Cerebellar nuclear complex (tissue), 1 donor: ENCODE measurements at places on chromosomes 13 and 19.

DNA sequence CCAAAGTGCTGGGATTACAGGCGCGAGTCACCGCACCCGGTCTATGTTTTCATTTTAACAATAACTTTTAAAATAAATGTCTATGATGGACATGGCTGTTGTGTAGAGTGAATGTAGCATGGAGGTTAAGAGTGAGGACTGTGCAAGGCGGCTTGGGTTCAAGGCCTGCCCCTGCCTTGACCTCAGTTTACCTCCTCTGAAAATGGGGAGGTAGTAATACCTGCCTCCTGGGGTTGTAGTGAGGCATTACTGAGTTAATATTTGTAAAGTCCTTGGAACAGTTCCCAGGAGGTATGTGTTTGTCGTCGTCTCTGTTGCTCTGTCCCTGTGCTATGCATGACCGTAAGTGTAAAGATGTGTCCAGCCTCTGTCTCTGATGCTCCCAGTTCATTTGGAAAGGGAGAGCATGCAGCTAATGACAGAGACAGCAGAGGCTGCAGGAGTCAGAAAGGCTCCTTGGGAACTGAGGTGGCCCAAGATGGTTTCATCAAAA, 9.4 kb downstream of the GARRE1 start:
- no peak for DNase-seq

- DNase-seq = no peak
These were observed 2.9 kb downstream of the DAZAP1 start for GRCh38 chr19:1410136-1410786.

DNA sequence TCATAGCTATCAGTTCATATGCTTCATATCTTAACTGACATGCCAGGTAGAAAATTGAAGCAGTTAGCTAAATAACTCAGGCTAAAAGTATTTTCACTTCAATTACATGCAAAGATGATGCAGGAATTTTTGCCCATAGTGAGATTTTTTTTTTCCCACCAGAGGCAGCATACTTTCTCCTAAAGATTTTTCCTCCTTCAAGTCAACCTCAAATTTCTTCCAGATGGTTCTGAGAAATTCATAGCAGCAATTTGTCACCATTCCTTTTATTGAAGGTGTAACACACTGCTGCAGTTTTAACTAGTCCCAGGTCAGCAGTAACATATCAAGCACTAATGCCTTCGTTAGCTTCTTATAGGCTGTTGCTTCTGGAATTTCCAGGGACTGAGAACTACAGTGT, 141.9 kb downstream of the SUCLA2 start:
- no peak for DNase-seq

GRCh38 chr19:38831142-38831605, 420 bp downstream of the ECH1 start:
- DNase-seq = no peak

GRCh38 chr13:97030705-97031452, 36.6 kb upstream of the OXGR1 start:
- DNase-seq = no peak

- DNase-seq = no peak
These were observed 489.7 kb downstream of the COG6 start for GRCh38 chr13:40145139-40145538.

- DNase-seq = no peak
These were observed 13.1 kb upstream of the CEACAM16 start for GRCh38 chr19:44685877-44686276.

DNA sequence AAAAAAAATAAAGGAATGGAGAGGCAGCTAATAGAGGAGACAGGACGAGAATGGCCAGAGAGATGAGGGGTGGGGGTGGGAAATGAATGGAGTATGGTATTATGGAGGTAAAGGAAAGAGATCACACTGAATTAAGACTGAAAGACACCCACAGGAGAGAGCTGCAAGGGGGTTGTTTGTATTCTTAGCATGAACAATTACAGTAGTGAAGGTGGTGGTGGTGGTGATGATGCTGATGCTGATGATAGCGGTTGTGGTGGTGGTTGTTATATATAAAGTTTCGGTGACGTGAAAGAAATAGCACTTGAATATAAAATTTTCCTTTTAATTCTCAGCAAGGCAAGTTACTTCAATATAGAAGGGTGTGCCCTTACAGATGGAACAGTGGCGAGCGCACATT, 2.8 kb upstream of the ADGRE3 start:
- DNase-seq = no peak

GRCh38 chr19:47719047-47719859, 6.0 kb downstream of the EHD2 start:
- no peak for DNase-seq

GRCh38 chr19:8370176-8371010, 6.4 kb downstream of the ANGPTL4 start:
- no peak for DNase-seq

- DNase-seq = no peak
These were observed 3.4 kb downstream of the PRR36 start for GRCh38 chr19:7870571-7871436.

DNA sequence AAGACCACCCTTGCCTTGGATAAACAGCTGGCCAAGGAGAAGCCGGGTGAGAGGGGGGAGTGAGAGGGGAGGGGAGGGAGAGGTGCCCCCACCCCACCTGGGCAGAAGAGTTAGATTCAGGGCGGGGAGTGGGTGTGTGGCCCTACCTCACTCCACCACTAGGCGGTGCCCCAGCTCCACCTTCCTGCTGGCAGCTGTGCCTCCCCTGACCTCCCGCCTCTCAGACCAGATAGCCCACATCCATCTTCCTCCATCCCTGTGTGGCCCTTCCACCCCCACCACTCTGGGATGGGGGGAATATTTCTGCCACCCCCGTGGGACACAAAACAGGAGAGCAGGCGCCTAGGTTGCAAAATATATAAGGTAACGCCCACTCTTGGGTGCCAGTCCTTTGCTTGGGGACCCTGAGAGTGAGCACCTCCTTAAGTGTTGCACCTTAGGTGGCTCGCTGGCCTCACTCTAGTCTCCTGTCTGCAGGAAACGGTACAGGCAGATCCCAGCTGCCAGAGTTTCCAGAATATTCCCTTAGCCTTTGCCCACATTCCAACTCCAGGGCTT, 13.8 kb upstream of the EHD2 start:
- no peak for DNase-seq

DNA sequence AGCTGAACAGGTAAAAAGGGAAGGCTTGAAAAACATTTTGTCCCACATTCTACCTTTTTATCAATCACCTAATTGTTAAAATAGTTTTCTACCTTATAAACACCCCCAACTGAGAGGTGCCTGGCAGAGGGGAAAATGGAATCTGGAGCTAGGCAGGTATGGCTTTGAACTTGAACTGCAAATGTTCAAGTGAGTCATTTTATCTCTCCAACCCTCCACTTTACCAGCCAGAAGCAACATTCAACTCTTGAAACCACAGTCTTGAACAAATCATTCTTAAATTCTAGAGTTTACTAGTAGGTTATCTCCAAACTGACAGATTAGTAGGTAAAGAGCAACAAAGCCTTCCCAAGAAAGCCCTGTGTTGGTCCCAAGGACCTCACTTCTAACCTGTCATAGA, 116.9 kb downstream of the ABCC4 start:
- no peak for DNase-seq

GRCh38 chr13:50626101-50626547, 217.4 kb downstream of the DLEU7 start:
- no peak for DNase-seq

GRCh38 chr19:40270362-40271089, 14.6 kb downstream of the AKT2 start:
- peak; percentile 86 for DNase-seq

- no peak for DNase-seq
These were observed 130.8 kb downstream of the KLF12 start for GRCh38 chr13:74003374-74003773.

GRCh38 chr19:32174386-32175113, 170.9 kb upstream of the ZNF507 start:
- no peak for DNase-seq

DNA sequence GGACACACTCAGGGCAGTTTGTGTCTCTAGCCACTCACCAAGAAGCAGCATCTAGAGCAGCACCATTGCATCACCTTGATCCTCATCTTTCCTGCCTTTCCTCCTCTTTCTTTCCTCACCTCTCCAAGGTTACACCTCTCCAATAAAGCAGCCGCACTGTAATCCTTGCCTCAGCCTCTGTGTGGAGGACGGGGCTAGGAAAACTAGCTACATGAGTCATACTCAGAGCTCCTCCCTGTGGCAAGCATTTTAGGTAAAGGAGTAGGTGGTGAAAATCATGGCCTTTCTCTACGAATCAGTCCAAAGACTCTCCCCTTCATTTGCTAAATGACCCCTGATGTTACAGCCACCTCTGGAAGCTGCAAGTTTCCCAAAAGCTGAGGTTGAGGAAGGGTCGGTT, 108.9 kb downstream of the DNAJC15 start:
- no peak for DNase-seq

- DNase-seq = no peak
These were observed 7.7 kb downstream of the EPS15L1 start for GRCh38 chr19:16463991-16464575.

- no peak for DNase-seq
These were observed 16.2 kb upstream of the PRODH2 start for GRCh38 chr19:35828692-35829301.

DNA sequence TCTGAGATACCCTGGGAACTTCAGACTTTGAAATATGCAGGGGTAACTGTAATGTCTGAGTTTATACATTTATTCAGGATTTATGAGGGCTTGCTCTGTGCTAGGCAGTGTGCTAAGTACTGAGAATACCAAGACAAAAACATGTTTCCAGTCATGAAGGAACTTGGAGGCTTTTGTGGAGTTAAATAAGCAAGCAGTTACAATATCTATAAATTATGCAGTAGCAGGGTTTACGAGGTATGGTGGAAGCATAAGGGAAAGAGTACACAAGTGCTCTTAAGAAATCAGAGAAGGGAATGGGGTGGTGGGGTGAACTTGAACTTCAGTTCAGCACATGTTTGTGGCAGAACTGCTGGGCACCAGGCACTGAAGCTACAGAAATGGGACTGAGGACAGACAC, 28.0 kb downstream of the MAB21L1 start:
- DNase-seq = no peak

DNA sequence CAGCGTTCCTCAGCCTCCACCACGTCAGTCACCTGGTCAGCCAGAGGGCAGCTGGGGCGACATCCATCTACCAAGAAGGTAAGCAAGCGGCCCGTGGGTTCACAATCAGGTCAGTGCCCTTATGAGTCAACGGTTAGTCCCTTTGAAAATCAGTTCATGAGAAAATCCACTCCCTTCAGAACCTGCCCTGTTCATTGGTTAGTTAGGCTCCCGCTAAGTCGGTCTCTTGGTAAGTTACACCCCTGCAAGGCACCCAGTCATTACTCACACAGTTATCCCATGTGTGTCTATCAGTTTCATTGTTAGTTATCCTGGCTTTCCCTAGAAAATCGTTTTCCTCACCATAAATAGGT, 564 bp downstream of the SIGLECL1 start:
- no peak for DNase-seq

DNA sequence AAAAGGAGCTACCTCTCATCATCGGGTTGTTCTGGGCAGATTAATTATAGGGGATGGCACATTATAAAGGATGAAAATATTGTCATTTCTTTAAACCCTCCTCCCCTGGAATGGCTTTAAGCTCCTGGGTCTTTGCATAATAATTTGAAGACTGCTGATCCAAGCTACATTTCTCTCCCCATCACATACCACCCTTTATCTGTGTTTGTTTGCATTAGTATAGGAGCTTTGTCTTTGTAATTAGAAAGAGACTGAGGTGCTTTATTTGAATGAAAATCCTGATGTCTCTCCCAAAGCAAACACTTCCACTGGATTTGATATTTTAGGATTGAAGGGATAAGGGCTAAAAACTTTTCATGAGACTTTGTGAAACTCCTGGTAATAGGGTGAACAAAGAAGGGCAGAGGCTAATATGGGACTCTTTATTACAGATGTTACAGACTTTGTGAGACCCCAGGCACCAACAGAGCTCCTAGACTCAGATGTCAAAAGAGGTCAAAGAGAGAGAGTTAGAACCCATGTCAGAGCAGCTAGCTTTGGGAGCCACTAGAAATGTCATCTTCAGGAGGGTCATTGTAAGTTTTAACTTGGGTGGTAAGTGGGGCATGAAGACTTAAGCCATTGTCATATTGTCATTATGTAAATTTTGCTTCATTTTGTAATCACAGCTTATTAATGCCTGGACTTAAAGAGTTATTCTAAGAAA, 75.3 kb upstream of the RXFP2 start:
- DNase-seq = no peak

DNA sequence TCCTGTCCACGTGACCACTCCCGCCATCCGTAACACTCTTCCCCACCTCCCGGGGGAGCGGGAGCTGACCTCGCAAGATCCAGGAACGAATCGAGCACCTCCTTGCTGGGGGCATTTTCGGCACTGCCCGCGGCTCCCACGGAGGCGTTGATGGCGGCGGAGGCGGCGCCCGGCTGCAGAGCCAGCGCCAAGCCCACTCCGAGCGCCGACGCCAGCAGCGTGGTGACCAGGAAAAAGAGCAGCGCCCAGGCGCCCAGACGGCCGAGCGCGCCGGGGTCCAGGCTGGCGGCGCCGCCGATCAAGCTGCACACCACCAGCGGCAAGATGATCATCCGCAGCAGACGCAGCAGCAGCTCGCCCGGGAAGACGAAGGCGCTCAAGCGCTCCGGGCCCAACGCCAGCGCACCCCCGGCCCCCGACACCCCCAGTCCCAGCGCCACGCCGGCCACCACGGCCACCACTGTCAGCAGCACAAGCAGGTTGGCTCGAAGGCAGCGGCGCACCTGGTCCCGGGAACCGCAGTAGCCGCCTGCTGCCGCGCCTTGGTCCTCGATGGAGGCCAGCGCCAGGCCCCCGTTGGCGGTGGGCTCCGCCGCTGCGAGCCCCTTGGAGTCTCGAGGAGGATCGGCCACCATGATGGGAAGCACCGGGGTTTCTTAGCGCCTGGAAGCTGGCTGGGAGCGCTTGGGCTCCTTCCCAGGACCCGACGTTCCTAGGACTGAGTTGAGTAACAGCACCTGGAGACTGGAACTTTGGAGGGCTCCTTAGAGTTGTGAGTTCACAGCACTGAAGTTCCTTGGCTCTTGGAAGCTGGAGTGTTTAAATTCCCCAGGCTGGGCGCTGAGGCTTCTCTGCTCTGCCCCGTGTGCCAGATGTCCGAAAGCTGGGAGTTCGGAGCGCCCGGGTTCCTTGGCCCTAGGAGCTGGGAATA, 798 bp downstream of the SLC1A5 start:
- no peak for DNase-seq
